ENCODE measurements at places on chromosomes 4 and X.

- DNase-seq = no peak
Observed at GRCh38 chr4:129232589-129233337, 136.8 kb downstream of the C4orf33 start.

DNA sequence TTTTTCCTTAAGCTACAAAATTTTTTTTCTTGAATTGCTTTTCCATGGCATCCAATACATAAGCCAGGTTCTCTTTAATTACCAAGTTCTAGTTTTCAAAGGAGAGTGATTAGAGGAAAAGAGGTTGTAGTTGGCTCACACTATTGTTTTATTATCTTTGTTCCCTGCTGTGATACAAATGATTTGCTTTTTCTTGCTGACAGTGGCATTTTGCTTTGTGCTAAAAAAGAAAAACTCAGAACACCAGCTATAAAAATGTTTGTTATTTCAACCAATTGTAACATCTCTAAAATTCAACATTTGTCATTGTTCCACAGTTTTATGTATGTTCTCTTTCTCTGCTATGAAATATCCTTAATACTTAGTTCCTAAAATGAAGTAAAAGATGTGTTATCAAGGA, 1817.2 kb downstream of the STIM2 start:
- DNase-seq = no peak

DNA sequence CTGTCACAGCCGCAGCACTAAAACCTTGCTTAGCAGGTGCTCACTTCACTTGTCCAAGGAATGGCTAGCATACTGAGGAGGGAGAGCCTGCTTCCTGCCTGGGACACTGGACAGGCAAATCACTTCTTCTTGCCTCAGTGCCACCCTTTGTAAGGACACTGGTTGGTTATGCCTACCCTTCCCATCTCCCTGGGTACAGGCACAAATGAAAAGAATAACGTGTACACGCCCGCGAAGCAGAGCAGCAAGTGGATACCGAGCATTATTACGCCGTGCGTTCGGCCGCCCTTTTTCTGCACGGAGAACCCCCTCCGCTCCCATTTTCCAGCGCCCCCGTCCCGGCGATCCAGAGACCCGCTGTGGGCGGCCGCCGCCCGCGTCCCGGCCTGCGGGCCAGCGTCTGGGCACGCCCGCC, 338 bp upstream of the KLHL2 start:
- DNase-seq = no peak

DNA sequence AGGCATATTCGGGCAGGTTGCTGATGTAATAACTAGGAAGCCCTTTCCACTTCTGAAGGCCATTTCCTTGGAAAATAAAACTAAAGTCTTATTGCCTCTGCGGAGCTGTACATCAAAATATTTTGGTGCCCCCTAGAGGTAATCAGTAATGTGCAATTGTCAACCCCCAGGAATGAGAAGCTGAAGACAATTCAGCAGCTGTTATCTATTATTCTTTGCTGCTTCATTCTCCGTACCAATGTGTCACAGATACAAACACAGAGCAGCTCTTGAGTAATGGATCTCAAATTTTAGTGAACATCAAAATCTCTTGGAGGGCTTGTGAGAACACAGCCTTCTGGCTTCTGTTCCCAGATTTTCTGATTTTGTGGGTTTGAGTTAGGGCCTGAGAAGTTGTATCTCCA, 3.5 kb upstream of the SLIT2 start:
- no peak for DNase-seq

- no peak for DNase-seq
Observed at GRCh38 chr4:159655547-159655946, 552.7 kb downstream of the RAPGEF2 start.

DNA sequence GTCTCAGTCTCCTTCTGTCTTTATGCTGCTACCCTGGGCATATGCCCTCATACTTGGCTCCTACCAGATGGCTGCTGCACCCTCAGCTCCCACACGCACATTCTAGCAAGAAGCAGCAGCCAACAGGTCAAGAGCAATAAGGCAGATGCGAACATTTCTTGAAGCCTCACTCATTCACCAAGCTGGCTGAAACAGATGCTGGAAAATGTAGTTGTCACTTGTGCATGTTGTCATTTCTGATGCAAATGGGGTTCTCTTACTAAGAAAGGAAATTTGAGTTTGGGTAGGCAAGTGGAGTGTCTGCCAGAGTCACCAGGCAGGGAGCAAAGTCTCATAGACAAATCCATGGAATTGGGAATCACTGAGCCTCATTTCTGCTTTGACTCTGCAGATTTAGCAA, 57.4 kb upstream of the SORBS2 start:
- DNase-seq = no peak

DNA sequence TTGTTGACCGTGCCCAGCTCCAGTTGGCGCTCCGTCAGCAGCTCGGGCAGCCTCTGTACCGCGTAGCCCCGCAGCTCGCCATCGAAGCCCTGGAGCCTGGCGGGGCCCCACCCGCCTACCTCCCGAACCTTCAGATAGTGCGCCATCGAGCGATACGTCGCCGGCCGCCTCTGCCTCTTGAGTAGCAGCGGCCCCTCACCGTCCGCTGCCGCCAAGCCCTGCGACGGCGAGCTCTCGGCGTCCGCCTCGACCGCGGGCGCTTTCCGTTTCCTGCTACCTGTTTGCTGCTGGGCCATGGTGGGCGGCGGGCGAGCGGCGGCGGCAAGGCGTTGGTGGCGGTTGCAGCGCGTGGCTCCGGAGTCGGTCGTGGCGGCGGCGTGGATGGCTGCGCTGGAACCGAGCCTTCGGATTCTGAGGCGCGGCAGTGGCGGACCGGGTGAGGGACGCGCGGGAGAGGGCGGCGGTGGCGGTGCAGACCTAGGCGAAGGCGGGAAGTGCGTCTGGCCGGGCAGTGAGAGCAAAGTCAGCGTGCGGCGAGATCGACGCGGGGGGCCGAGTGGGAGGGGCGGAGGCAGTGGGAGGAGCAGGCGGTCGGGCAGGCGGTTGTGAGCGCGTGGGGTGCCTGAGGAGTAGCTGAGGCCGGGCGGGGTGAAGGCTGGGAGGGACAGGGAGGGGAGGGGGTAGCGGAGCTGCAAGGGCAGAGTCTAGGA, at the start of gene DCAF12L1:
Gene DCAF12L1, minus strand, starts transcription at position 502 of the 710 bp plus-strand sequence. Its CDS starts 206 bp downstream, at position 296.
- no peak for DNase-seq

DNA sequence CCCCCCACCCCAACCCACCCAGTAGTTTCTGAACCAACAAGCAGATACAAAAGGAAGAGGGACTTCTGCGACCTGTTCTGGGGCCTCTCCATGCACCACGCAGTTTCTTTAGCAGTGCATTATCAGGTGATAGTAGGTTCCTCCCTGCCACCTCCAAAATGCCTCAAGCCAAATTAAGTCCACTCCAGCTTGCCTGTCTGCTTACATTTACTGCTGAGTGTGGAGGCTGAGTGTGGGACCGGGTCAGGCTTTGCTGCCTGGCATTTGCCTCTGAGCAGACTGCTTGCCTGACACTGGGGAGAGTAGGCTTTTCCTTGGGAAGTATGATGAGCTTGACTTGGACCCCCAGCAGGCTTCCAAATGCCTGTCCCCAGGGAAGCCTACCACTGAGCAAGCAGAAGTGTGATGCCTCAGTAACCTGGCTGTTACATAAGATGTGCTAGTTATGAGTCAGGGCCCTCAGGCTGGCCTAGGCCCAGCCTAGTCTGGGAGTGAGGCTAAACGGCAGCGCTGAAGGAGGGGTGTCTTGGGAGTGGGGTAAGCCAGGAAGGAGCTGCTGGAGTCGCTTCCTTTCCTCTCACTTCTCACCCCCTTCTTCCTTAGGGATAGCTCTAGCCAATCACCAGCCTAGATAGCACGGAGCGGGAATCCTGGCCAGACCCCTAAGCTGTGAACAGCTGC, 9.0 kb downstream of the TSC22D3 start:
- no peak for DNase-seq

DNA sequence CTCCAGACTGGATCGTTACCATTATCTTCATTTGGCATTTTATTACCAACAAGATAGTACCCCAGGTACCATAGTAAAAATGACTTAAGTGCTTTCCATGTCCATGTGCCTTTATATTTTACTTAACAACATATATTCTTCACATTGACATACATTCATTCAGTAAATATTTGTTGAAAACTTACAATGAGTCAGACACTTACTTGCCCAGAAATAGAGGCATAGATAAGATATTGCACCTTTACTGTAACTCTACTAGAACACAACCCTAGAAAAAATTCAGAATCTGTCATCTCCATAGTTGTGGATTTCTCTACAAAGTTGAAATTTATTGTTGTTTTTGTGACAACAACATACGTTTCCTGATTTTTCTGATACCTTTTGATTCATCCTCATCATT, 640.6 kb downstream of the RPA4 start:
- DNase-seq = no peak

GRCh38 chr4:37236165-37236564, 8.4 kb upstream of the NWD2 start:
- DNase-seq = no peak

GRCh38 chrX:13128104-13128503, 83.7 kb upstream of the FAM9C start:
- DNase-seq = no peak

- DNase-seq = no peak
Observed at GRCh38 chr4:105451346-105451745, 22.5 kb downstream of the PPA2 start.

DNA sequence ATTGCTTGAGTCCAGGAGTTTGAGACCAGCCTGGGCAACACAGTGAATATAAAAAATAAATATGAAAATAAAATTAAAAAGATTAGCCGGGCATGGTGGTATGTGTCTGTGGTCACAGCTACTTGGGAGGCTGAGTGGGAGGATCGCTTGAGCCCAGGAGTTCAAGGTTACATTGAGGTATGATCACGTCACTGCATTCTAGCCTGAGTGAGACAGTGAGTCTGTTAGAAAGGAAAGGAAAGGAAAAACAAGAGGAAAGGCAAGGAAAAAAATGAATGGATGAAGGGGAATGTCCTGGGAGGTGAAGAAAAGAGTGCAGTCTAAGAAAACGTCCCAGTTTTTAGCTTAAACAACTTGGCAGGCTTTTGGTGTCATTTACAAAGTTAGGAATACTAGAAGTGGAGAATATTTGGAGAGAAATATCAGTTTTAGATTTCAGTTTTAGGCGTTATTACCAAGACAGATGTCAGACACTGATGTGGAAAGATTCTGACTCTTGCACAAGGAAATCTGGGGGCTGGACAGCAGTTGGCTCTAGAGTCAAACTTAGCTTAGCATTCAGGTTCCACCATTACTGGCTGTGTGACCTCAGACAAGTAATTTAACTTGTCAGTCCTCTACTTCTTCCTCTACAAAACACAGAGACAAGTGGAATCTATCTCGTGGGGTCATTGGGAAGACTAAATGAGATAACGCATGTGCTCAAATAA, 139.0 kb downstream of the TSPAN5 start:
- no peak for DNase-seq

DNA sequence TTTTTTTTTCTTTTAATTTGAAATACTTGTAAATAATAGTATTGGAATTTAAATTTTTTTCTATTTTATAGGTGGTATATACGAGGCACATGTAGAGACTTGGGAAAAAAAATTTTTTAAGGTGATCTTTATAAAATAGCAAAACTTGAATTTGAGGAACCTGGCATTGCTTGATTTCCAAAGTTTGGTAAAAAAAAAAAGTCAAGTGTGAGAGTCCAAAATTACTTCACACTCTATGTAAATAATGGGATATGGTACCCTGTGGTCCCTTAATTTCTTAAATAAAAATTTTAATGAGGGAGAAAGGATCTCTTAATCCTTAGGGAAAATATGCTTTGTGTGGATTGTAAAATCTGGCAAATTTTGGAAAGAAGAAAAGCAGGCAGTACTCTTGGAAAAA, 19.0 kb downstream of the SPRY1 start:
- DNase-seq = no peak

- DNase-seq = no peak
Observed at GRCh38 chrX:1172496-1172895, 40.0 kb downstream of the CRLF2 start.

DNA sequence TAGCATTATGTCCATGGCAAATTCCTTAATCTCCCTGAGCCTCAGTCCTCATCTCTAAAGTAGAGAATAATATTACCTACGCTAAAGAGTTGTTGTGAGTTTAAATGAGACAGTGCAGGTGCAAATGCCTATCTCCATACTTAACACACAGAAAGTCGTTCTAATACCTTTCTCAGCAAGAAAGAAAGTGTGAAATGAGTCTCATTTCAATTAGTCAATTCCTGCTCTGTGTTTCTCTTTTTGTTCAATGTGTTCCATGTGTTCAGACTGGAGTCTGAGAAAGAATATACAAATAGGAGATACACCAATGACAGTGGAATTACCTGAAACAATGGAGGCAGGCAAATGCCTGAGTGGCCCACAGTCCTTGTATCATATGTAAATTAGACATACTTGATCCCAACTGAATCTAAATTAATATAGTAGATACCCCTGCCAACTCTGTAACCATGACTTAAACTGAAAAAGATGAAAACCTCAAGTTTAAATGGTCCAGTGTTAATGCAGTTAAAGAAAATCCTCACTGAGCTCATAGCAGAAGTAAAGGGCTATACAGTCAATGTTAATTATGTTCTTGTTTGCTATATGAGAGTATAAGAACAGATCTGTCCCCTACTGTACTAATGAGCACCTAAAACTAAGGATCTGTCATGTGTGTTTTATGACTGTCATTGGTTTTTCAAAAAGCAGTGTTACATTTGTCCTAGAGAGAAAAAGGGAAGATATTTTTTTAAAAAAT, 68.2 kb downstream of the GPC3 start:
- no peak for DNase-seq

DNA sequence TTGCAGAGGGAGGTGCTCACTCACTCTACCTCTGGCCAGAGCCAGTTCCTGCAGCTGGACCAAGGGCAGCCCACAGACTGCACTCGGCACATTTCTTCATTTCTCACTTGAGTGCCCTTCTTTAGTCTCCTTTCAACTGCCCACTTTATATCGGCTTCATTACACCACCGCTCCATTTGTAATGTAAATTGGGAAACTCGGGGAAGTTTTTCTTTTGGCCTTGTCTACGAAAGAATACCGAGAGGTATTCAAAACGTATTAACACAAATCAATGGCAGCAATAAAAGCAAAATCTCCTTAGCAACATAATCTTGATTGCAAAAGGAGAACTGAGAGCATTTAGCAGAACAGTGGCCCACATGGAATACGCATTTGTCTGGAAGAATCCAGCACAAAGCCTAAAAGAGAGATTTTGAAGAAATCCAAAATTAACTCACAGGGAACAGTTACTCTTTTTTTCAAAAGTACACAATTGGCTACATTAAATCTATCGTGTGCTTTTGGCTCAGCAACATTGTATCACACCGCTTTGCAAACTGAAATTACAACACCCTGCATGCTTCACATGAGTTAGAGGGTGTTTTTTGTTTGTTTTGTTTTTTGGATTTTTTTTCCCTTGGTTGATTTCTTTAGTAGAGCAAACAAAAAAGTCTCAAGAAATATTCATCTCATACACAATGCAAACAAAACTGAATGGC, 62.6 kb downstream of the CHIC2 start:
- DNase-seq = no peak

DNA sequence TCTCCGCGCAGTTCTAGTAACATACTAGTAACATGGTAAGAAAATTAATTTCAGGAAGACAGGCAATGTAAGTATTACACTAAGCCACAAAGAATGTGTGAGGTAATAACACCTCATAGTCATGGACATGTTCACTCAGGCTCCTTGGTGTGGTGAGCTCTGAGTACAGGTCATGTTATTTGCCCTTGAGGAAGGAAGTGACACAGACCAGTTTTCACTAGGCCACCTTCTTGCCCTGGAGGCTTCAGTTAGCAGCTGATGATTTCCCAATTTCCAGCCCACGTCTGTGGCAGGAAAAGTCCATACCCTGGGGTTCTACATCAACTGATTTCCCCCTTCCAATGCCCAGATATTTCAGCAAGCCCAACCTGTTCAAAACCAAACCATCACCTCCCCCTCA, 6.7 kb downstream of the APOO start:
- no peak for DNase-seq

- no peak for DNase-seq
Observed at GRCh38 chrX:15475021-15475420, 18.1 kb downstream of the PIR start.

- no peak for DNase-seq
Observed at GRCh38 chr4:155809835-155810234, 51.0 kb downstream of the GUCY1B1 start.

Measured in stimulated activated CD4-positive, alpha-beta T cell treated with anti-CD3 and anti-CD28 coated beads, Interleukin-4, amount 100 ng/mL, for 4 hours (primary cell).